ENCODE measurements at places on chromosomes 6 and 20.

DNA sequence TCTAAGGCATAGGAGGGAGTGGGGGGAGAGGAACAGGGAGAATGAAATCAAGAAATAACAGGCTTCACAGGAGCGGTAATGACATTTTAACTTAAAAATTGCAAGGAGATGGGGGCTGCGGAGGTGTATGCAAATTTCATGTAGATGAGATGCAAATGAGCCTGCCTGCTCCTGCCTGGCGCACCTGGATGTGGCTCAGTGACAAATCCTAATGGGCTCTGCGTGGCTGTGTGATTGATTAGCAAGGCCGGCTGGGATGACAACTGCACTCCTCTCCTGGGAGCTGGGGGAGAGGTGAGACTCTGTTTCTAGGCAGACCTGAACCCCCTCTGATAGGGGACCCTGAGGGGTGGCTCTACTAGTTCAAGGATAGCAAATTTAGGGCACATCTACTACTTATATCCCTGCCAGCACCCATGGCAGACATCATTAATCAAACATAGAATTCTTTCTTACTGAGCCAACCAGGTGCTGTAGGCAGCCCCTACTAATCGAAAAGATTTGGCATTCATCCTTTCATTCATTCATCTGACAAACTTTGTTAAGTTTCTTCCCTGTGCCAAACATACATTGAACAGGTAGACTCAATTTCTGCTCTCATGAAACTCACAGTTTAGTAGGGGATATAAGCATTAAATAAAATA, 38.4 kb upstream of the TGM2 start:
- DNase-seq: no peak

DNA sequence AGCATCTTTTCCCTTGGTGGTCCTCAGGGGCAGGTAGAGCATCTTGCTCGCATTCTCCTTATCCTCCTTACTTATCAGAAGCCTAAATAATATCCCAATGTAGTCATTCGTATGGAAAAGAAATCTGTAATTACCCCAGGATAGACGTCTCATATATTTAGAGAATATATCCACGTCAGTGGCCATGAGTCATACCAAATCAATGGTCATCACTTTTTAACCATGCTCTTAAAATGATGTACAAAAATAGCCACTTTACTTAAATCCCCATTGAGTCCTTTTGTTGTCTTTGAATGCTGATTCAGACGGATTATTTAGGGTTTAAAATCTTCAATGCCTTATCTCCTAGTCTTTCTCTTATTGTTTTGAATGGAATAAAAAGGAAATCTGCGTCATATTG, 231.7 kb upstream of the STXBP5 start:
- DNase-seq: no peak

DNA sequence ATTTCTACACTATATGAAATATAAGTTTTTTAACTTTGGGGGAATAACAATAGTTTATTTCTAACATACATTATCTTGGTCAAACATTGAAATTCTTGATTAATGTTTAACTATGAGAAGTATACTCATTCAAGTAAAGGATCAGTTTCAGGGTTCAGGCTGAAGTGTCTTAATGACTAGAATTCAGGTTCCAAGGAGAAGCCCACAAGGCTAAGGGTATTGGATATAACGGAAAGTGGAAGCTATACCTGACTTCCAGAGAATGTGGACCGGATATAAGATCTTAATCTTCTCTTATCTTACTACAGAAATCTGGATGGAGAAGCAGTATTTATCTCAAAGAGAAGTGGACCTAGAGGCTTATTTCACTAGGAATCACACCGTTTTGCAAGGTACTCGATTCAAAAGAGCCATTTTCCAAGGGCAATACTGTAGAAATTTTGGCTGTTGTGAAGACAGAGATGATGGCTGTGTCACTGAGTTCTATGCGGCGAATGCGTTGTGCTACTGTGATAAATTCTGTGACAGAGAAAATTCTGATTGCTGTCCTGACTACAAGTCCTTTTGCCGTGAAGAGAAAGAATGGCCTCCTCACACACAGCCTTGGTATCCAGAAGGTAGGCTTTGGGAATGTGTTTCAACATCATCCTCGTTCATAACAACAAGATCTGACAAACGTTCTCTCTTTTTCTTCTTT, at the start of gene TINAG:
TINAG (plus strand) TSS at position 153 of the 697 bp plus-strand sequence; CDS start at position 263, 110 bp downstream.
- no peak for DNase-seq

GRCh38 chr6:9064156-9064555, 628.8 kb upstream of the SLC35B3 start:
- DNase-seq: no peak

GRCh38 chr20:44470327-44470726, 5.3 kb upstream of the TTPAL start:
- no peak for DNase-seq

DNA sequence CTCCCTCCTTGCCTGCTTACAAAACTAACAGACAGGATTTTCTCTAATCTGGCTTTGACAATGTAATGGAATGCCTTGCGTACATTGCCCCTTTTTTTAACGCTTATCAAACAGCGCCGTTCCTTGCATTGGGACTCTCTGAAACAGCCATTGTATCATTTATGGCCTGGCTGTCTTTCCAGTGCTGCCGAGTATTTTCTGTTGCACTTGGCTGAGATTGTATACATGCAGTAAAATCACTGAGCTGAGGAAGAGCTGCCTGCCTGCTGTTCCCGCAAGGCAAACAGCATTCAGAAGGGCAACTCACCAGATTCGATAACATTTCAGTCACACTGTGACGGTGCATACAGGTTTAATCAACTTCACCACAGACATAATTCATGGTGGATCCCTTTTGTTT, 106.0 kb downstream of the SH3BGRL2 start:
- no peak for DNase-seq

DNA sequence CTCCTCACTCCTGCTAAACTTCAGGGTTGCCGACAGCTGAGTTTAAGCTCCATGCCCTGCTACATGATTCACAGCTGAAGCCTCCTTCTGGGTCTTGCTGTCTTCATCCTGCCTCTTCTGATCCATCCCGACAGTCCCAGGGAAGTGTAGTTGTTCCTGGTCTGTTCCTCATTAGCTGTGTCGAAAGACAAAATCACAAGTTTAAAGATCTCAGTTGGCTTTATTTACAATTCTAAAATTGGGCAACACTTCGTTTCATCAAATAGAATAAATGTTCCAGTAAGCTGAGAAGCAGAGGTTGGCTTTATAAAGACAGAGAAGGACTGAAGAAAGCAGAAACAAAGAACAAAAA, 4.1 kb upstream of the SLC2A10 start:
- no peak for DNase-seq

Measured in NCI-H446 treated with DMSO at 0.1 percent for 48 hours (cell line).